NCI-H1694 treated with DMSO at 0.1 percent for 48 hours (cell line): ENCODE measurements at places on chromosomes 6 and 20.

- no peak for DNase-seq
These were observed 885.2 kb downstream of the EPHA7 start for GRCh38 chr6:92534109-92534508.

DNA sequence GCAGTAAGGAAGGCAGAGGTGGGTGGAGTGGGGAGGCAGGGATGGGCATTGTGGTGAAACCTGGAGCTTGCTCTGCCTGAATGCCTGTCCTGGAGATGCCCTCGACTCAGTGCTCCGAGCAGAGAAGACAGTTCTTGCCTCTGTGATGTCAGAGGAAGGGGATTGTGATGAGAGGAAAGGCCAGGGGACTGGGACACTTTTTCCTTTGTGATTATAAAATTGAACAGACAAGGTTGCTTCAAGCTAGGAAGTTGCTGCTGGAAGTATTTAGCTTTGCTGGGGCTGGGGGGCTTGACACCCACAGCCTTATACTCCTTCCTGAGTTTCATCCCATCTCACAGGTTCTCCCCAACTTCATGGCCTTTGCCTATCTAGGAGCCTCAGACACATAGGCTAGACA is at the start of gene SIRPD:
Gene SIRPD (minus strand): TSS at position 101 of the 400 bp plus-strand sequence. CDS start 52 bp downstream, at position 49.
- no peak for DNase-seq

DNA sequence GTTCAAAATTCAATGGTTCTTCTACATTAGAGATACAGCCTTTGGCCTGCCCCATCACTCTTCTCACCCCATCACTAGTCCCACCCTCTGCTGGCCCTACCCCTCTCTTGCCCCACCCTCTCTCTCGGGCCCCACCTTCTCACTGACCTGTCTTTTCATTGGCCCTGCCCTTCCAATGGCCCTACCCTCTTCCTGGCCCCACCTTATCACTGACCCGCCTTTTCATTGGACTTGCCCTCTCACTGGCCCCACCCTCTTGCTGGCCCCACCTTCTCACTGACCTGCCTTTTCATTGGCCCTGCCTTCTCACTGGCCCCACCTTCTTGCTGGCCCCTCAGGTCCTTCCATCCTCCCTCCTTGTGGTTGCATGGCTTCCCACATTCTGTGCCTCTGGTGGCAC is 107.2 kb upstream of the PLEKHG1 start:
- no peak for DNase-seq

DNA sequence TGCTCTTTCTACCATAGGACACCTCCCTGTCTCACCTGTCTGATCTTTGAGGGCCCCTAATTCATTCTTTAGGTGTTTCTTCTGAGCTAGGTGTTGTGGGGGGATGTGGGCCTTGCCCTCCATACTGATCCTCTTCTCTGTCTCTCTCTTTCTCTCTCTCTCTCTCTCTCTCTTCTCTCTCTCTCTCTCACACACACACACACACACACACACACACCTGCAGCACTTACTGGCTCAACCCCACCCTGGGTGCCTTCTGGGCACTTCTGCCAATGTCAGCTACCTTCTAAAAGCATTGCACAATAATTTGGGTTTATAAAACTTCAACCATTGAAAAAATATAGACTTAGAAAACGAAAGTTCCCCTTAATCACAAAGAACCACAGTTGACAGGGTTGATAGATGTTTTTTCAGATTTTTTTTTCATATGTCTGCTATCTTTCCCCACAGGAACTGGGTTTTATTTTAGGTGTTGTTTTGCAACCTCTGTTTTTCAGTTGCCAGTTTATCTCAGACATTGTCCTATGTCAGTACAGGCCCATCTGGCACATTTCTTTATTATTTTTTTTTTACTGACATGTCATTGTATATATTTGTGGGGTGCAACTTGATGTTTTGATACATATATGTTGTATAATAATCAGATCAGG is 28.1 kb downstream of the PKIG start:
- no peak for DNase-seq

DNA sequence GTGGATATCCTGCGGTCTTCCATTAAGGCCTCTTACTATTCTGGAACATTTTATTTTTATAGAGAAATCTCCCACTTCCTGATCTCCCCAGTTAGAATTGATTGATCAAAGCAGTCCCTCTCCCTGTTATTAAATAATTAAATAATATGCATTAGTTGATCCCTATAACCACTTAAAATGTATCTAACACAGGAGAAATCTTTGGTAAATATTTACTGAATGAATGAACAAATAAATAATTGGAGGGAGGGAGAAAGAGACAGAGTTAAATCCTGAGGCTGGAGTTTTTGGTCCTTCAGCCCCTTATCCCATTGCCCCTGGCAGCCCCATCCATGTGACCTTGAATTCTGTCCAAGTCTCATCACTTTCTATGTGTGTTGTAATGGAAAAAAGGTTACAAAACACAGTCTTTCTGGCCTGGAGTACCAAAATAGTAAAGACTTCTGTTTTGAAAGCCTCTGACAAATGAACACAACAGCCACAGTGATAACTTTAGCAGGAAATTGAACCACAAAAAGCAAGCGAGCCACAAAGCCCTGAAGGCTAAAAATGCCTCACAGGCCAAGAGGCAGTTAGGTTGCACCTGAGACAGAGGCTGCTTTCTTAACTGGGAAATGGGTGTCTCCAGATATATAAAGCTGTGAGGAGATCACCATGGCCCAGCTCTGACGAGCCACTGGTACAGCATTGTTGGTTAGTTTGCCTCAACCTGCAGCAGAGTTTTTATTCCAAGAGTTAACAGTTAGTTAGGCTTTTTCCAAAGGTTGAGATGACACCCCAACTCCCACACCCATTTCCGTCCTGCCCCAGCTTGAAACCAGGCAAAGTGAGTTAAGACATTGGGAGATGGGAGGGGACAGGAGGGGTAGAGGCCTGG is 11.3 kb downstream of the NT5E start:
- DNase-seq, result no peak

DNA sequence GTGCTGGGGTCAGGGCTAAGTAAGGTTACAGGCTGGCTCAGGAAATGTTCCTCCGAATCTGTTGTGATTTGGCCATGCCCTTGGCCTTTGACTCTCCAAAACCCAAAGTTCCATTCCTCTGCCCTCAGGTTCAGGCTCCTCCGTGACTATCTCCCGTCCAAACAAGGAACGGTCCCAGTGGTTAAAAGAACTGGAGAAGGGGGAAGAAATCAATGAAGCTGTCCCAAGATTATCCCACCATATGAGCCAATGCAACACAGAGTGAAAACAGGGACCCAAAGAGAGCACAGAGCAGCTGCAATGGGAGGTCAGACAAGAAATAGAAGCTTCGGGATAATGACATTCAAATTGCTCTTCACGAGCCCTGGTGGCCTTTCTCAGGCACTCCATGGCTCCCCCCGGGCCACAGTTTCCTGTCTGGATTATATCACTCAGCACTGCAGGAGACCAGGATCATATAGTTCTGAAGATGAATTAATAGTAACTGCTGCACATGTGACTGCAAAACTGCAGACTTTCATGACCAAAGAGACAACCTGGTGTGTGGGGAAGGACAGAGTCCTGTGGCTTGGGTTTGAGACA is 211.3 kb downstream of the ZNF217 start:
- DNase-seq, result no peak

DNA sequence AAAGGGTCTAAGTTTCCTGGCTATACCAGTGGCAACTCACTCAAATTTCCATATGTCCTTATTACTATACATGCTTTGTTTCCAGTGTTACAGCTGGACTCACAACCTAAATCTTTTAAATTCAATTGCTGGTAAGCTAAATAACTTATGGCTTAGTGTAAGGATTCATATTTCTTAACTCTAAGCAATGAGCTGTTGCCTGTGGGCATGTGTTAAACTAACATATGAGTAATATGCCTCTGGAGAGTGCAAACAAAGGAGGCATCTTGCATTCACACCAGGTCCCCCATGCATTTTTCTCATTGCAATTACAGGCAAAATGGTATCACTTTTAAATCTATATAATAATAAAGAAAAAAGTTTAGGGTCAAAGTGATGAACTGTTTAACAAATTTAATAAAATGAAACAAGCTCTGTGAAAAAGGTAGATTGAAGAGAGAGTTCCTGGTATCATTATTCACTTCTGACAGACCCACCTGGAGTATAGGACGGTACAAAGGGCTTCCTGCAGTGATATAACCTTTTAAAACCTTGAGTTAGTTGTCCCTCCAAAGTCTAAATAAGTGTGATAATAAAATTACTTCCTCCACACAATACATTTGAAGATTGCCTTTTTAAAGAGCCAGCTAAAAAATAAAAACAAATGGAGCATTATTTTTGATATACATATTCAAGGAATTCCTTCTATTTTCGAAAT is 57.6 kb upstream of the HMGCLL1 start:
- DNase-seq, result no peak

GRCh38 chr20:33744773-33745385 is 13.1 kb downstream of the ZNF341 start:
- DNase-seq, result no peak

- no peak for DNase-seq
These were observed 37.2 kb upstream of the TFB1M start for GRCh38 chr6:155351273-155352129.

DNA sequence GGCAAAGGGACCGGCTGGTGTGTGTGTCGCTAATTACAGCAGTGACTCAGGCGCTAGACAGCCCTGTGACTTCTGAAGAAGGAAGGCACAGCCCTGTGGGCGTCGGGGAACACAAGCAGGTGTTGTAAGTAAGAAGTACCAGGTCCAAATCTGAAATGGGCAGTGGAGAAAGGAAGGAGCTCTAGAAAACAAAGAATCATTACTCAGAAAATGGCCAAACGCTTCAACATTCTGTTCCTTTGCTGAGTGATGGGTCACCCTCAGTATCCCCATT is 106.8 kb downstream of the PXDC1 start:
- no peak for DNase-seq

- DNase-seq, result no peak
These were observed 7.9 kb downstream of the ZMYND8 start for GRCh38 chr20:47348539-47349142.

DNA sequence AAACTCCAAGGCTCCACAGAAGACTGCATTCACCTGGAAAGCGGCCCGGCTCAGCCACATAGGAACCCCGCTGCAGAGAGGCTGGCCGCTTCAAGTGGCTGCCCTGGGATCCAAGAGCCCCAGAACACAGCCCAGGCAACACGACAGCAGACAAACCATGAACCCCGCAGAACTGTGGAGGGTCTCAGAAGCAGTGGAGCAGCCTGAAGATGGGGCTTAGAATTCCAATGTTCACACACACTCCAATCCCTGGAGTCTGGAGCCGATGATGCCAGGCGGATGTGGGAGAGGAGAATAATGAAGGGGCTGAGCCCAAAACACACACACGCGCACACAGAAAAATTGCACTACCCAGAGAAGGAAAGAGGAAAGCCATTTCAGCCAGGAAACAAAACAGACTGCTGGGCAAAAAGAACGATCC is 52.4 kb downstream of the NINL start:
- DNase-seq, result no peak

DNA sequence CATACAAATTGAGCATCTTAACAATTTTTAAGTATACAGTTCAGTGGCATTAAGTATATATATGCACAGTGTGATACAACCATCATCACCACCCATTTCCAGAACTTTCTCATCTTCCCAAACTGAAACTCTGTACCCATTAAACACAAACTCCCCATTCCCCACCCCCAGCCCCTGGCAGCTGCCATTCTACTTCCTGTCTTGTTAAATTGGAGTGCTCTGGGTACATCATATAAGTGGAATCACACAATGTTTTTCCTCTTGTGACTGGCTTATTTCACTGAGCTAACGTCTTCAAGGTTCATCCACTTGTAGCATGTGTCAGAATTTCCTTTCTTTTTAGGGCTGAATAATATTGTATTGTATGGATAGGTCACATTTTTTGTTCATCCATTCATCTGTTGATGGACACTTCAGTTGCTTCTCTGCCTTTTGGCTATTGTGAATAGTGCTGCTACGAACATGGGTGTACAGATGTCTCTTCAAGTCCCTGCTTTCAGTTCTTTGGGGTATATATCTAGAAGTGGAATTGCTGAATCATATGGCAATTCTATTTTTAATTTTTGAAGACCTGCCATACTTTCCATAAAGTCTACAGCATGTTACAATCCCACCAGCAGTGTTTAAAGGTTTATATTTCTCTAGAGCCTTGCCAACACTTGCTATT is 19.6 kb upstream of the RREB1 start:
- no peak for DNase-seq

DNA sequence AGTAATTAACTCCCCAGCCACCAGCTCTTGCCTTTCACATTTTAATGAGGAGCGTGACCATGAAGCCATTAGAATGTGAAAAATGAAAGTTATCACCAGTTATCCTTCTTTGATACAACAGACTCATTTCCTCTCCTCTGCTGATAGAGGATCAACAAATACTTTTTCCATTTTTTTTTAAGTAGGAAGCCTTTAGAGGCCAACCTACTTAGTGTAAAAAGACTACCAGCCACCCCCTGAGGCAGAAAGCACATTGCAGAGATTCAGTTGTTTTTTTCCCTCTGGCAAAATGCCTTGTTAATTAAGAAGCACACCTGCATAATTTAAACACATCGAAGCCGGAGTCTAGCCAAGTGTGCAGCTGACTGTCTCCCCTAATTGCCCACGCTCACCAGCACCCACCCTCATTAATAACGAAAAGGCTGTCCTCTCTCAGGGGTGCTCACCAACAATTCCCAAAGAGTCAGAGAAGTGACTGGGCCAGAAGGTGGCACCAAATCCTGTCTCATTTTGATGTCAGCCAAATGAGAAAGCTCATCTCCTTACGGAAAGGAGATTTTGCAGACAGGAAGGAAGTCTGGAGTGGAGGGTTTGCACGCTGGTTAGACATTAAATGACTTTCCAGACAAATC is 60.9 kb upstream of the MC3R start:
- DNase-seq, result no peak
